Muscle of arm (tissue), 14 donors: ENCODE measurements at places on chromosomes 2 and 18. TPM values are rescaled to one million over a fixed set of nuclear protein-coding genes. Genes with fewer than 3 reads are reported as not detected.

The CPSF3 gene
- polyA plus RNA-seq = 40.9 TPM

The MOGAT1 gene
- polyA plus RNA-seq = not detected

The UGT1A8 gene
- not detected for polyA plus RNA-seq

The ZRANB3 gene
- 9.6 TPM for polyA plus RNA-seq

The AQP12B gene
- polyA plus RNA-seq = 1.6 TPM

The STRN gene
- 27.5 TPM for polyA plus RNA-seq

The PELI1 gene
- polyA plus RNA-seq = 12.6 TPM

The ANKRD62 gene
- polyA plus RNA-seq = not detected

The DYNAP gene
- polyA plus RNA-seq = not detected

The SP9 gene
- polyA plus RNA-seq = 0.15 TPM

The GPR45 gene
- polyA plus RNA-seq = not detected

The LAMA1 gene
- 4.4 TPM for polyA plus RNA-seq
